ENCODE measurements at places on chromosomes 12 and 14.
A peak's percentile ranks its signal among the peaks of the same experiment; 100 is the strongest.

DNA sequence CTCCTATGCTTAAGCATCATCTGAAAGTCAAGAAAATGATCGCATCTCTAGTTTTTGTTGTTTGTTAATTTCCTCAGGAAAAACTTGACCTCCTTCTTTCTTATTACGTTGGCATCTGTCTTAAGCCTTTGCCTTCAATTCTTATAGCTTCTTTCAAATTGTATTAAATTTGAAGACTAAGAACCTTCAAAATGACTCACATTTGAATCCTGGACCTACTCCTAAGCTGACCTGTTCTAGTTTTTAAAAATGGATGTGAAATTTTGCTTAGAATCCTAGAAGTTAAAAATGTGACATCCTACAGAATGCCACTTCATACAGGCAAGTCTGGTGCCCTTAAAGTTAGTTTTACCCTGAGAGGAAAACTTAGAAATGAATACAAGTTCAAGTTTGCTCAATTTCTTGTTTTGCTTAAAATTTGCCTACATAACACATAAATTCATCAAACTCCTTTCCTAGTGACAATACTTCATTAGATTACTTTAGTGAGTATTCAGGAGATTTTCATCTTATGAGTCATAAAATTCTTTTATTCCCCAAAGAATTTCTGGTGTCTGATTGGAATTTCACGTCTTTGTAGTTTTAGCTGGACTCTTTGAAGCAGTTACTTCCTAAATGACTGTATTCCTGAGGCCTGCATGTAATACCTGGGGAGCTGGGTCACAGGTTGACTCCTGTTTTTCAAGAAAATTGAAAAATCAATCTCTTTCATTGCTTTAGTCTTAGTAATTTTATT is 152.3 kb downstream of the MSRB3 start:
- no peak for DNase-seq

DNA sequence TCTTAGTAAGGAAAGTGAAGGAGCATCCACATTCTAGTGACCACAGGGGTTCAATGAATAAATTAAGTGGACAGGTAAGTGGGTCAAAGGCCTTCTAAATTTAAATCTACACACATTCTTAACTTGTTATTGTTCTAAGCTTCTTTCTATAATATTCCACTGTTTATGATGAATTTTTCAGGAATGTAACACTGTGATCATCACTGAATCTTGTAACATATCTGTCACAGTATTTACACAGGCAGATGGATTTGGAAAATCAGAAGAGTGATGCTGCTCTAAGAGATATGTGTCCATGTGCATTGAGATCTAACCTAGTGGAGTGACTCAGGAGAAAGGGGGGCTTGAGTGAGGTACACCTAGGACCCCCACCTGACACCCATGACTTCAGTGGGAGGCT is 115.4 kb upstream of the OVCH1 start:
- no peak for DNase-seq

- peak; percentile 56 for DNase-seq
Measured at GRCh38 chr12:130832561-130833209, 6.4 kb downstream of the STX2 start.

- no peak for DNase-seq
Measured at GRCh38 chr12:116818341-116818856, 62.8 kb downstream of the HRK start.

DNA sequence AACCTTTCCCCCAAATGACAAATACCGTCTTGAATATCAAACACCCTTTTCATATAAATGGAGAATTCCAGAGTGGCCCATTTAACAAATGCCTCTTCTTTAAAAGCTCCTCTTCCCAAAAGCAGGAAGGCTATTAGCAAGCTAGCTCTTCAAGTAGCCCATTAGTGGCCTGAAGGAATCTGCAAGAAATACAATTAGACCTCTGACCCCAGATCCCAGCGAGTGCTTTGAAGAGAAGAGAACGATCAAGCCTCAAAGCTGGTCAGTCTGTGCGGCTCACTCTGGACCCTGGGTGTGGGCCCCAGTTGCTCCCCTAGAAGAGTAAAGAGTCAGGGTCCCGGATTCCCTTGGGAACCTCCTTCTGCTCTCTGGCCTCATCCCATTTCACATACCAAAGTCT is 325.6 kb downstream of the NUAK1 start:
- DNase-seq, result no peak

DNA sequence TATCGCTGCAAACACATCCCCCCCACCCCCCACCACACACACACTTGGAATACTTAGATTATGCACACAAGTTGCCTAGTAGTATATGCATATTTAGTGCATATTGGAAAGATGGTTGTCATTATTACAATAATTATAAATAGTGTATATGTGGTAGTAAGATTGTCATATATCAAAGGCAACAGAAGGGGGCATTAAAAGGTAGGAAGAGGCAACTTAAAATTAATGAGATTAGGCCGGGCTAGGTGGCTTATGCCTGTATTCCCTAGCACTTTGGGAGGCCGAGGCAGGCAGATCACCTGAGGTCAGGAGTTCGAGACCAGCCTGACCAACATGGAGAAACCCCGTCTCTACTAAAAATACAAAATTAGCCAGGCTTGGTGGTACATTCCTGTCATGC is 52.1 kb downstream of the GSC start:
- no peak for DNase-seq

DNA sequence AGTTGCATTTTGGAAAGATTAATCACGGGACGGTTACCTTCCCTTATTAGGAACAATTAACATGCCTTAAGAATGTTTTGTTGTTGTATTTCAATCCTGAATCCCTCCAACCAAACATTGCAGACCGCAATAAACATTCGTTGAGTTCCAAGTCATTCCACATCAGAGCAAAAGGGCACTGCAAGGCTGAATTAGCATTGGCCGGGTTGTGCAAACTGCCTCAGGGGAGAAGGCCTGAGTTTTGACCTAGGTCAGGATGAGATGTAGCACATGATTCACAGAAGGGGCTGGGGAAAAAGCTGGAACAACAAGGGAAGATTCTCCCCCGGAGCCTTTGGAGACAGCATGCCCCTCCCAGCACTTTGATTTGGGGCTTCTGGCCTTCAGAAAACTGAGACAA is 82.1 kb upstream of the BDKRB2 start:
- DNase-seq, result no peak

- no peak for DNase-seq
Measured at GRCh38 chr14:98909251-98909944, 362.6 kb downstream of the BCL11B start.

DNA sequence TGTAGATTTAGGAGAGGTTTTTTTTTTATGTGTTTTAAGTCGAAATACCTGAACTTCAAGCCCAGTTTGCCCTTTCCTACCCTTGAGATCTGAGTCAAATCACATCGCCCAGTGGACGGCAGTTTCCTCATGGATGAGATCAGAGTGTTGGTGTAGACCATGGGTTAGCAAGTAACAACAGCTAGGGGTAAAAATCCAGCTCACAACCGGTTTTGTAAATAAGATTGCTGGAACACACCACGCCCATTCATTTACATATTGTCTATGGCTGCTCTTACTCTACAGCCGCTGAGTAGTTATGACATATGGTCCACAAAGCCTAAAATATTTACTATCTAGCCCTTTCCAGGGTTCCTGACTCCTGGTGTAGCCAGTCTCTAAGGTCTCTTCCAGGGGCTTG is 158.5 kb upstream of the PLEKHG7 start:
- no peak for DNase-seq

- no peak for DNase-seq
Measured at GRCh38 chr14:54787261-54787660, 115.4 kb downstream of the GCH1 start.

- no peak for DNase-seq
Measured at GRCh38 chr14:39365354-39365753, 66.9 kb downstream of the FBXO33 start.

- DNase-seq, result no peak
Measured at GRCh38 chr12:29103539-29103974, 45.5 kb upstream of the FAR2 start.

DNA sequence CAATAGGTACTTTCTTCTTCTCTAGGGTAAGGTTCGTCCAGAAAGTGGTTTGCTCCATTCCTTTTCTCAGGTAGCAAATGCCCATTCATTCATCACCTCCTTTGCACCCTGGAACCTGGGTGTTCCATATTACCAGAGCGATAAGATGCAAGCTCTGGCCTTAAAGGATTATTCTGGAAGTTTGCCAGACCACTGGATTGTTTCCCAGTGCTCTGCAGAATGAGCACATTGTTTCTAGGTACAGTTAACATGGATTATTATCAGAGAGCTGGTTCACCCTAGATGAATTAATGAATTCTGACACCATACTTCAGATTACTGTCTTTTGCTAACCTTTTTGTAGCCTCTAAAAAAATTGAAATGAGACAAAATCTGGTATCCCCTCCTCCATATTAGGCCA is 170.9 kb upstream of the BMP4 start:
- no peak for DNase-seq

GRCh38 chr12:92640691-92641090 is 62.1 kb upstream of the PLEKHG7 start:
- DNase-seq, result no peak

GRCh38 chr14:81655423-81656314 is 122.0 kb upstream of the SEL1L start:
- DNase-seq, result no peak

DNA sequence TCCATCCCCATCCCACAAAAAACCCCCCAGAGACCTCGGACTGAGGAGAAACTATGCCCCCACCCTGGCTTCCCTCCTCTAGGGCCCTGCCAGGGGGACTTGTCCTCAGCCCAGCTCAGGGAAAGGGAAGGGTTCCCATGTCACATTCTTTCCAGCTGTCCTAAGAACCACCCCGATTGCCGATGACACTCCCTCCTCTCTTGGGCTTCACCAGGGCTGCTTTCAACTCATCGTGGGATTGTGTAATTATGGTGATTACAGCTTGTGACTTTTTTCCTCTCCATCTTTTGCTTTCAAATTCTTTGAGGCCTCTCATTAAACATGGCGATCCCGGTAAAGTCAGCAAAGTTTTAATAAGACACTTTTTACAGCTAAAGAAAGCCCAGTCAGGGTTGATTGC is 344.0 kb downstream of the DPF3 start:
- DNase-seq, result no peak

GRCh38 chr12:104414581-104415341 is 42.0 kb upstream of the CHST11 start:
- DNase-seq, result no peak

DNA sequence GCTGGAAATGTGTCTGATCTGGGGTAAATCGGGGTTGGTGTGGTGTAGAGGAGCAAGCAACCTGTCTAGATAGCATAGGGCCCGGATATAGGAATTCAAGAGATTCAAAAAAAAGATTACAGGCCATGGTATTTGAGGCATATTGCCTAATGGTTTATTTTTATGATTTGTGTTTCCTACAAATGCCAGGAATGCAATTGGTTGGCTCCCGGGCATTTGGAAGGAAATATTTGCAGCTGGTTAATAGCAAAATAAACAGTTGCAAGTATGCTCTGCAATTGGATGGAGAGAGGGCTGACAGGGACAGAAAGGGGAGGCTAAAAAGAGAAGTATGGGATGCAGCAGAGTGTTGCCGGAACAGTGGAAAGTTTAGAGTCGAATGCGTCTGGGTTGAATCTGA is 315.6 kb upstream of the ATP2B1 start:
- no peak for DNase-seq

- no peak for DNase-seq
Measured at GRCh38 chr14:73761618-73762355, 47.6 kb upstream of the PNMA1 start.

- no peak for DNase-seq
Measured at GRCh38 chr14:37668646-37669045, 73.2 kb downstream of the TTC6 start.
